ENCODE measurements at places on chromosomes 4 and X.
A peak's percentile ranks its signal among the peaks of the same experiment; 100 is the strongest.

DNA sequence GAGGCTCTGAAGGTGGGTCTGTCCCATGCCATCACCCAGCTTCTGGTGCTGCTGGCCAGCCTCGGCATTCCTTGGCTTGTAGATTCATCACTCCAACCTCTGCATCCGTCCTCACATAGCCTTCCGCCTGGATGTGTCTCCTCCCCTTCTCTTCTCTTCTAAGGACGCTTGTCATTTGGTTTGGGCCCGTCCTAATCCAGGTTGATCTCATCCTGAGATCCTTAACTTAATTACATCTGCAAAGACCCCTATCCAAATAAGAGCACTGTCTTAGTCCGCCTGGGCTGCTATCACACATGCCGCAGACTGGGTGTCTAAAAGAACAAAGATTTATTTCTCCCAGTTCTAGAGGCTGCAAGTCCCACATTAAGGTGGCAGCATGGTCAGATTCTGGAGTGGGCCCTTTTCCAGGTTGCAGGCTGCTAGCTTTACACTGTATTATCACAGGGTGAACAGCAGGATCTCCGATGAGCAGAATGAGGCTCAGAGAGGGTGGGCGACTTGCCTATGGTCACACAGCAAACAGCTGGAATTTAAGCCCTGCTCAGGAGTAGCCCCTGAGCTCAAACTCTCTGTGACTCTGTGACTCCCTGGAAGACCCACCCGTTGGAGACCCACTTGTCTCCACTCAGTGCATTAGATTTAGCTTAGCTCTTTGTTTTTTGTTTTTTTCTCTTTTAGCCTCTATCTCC, 113.1 kb downstream of the STK32B start:
- DNase-seq: no peak

- DNase-seq: no peak
Observed at GRCh38 chrX:16770970-16771482, 15.2 kb upstream of the TXLNG start.

DNA sequence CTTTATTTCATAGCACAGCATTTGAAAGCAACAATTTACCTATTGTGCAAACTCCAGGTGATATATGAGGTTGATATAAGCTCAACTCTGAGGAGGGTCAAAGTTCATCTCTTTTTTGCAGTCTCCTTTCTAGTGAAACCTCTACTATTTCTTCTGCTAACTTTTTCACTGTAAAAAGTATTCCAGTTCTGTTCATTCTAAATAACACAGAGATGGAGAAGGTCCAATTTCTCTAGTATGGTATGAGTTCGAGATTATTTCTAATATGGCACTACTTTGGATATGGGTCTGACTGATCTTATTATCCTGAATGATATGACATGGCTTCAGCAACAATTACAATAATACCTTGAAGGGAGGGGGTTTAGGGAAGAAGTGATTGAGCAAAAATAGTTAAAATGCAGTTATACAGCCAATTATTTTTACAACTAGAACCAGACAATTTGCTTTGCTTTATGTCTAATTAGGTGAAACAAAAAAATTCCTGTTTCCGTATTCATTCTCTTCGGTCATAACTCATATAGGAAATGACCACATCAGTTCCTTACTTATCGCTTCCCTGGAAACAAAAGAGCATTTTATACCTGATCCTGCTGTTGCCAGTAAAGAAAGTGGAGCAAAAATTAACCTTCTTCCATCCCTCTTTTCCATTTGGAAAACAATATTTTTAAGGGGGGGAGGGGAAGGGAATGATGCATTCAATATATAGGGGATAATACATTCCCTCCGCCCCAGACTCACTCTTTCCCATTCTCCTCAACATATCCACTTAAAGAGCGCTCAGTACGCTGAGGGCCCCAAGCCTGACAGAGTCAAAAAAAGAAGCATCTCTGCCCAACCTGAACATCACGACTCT, 1.0 kb downstream of the TBC1D9 start:
- DNase-seq: no peak

GRCh38 chr4:68176904-68177303, 47.2 kb upstream of the TMPRSS11F start:
- no peak for DNase-seq

DNA sequence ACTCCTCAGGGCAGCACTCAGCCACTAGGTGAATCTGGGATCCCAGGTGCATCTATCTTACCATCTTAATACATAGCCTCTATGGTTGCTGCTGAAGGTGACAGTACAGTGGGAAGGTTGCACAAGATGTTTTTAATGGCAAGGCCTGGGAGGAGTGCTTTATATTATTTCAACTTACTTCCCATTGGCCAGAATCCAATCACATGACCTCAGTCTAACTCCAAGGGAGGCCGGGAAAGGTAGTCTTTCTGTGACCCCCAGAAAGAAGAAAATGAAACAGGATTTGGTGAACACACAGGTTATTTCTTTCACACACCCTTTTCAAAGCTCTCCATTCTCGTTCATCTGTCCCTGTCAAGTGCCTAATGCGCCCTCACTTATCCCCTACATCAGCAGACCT, 189.1 kb upstream of the ATP6AP2 start:
- DNase-seq: no peak

DNA sequence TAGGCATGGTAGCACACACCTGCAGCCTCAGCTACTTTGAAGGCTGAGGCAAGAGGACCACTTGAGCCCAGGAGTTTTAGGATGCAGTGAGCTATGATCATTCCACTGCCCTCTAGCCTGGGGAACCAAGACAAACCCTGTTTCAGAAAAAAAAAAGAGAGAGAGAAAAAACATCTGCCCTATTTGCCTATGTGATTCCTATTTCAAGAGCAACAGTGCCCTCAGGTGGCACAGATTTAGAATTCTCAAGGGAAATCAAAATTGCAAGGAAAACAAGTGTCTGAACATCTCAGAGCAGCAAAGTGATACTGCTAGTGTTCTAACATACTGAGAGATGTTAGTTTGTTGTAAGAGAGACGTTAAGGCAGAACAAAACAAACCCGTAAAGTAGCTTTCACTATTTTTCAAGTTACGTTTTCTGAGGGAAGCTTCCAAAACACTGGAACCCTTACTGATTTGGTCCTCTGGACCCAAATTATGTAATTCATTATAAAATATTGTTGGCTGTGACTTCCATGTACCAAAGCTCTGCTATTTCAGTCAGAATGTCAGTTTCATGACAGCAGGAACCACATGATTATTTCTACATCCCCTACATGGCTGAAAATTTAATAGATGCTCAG, 7.9 kb downstream of the BDH2 start:
- peak; percentile 10 for DNase-seq

- no peak for DNase-seq
Observed at GRCh38 chr4:105059337-105059736, 87.3 kb upstream of the TET2 start.

DNA sequence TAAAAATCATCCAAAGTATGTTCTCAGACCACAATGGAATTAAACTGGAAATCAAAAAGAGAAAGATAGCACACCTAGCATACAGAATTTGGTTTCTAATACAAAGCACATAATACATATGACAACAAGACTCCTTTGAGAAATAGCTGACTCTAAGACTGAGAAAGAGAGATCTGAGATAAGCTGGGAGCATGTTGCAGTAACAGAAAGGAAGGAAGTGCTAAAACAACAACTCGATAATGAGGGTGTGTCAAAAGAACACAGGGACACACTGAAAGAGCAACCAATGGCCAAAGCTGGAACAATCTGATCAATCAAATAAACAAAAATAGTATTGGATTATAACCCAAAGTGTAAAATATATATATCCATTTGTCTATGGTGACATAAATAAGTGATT, 586.6 kb downstream of the C4orf33 start:
- DNase-seq: no peak

GRCh38 chr4:178080312-178080711, 638.1 kb upstream of the AGA start:
- no peak for DNase-seq

DNA sequence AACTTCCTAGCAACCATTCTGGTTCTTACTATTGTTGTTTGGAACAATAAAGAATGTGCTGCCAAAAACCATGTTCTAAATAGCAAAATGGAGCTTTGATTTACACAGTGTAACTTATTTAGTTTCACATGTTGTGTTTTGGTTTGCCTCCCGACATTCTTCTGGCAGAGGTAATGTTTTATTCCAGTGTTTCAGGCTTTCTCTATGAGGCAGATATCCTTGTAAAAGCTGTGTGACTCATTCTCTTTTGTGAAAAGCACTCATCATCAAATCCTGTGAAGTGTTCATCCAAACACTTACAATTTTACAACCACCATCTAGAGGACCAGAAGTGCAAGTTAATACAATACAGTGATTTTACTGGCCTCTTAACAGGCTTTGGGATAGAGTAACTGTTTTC, 219.0 kb upstream of the GIMD1 start:
- peak; percentile 64 for DNase-seq

GRCh38 chr4:151743128-151743854, 17.5 kb downstream of the GATB start:
- no peak for DNase-seq

DNA sequence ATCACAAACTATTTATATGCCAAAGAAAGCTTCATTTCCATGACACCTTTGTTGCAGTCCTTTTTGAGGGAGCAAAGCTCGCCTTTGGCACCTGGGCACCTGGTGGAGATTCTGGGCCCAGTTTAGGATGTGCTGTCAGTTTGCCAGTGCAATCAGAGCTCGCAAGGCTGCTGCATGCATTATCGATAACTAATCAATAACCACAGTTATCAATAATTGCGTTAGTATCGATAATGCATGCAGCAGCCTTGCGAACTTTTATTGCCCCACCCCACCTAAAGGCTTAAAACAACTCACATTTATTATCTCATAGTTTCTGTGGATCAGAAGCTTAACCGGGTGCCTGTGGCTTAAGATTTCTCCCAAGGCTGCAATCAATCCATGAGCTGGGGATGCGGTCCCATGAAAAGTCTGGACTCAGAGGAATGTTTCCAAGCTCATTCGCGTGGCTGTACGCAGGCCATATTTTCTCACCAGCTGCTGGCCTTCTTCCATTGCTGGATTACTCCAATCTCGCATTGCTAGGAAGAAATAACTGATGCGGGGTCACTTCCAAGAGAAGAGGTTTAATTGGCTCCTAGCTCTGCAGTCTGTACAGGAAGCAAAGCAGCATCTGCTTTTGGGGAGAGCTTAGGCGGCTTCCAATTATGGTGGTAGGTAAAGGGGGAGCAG, 6.2 kb upstream of the AFAP1 start:
- no peak for DNase-seq

GRCh38 chr4:87029356-87029755, 94.5 kb downstream of the AFF1 start:
- no peak for DNase-seq

DNA sequence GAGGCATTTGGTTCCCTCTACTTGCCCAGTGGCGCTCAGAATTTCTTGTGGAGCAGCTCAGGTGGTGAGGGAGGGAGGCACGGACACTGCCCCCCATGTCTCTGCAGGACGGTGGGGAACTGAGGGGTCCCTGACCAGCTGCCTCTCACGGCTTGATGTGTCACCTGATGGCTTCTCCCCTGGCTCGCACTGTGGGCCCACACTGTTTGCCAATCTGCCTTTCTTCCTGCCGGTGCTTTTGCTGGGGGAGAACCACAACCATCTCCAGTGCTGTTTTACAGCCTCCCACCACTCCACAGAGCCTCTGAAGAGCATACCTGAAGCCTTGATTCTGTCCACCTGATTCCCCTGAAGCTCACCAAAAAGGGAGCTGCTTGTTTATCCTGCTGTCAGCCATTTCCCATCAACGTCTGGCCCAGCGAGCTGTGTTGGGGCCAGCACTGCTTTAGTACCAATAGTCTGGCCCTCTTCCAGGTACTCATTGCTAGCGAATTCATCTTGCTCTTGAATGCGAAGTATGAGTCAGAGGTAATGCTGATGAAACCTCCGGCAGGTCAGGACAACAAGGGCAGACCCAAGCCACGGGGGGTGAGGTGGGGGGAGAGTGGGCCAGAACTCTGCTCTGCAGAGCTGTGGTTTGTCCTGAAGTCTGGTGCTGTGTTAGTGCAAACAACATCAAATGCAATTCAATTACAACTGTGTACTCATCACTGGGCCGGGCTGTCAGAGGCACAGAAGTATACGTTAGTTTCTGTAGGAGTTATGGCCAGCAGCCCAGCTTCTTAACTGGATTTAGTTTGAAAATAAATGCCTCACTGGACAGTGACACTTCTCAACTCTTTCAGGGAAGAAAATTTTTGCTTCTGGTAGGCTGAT, 208.3 kb upstream of the JADE1 start:
- DNase-seq: peak; percentile 66

GRCh38 chr4:85688055-85688740, 213.2 kb downstream of the ARHGAP24 start:
- no peak for DNase-seq

DNA sequence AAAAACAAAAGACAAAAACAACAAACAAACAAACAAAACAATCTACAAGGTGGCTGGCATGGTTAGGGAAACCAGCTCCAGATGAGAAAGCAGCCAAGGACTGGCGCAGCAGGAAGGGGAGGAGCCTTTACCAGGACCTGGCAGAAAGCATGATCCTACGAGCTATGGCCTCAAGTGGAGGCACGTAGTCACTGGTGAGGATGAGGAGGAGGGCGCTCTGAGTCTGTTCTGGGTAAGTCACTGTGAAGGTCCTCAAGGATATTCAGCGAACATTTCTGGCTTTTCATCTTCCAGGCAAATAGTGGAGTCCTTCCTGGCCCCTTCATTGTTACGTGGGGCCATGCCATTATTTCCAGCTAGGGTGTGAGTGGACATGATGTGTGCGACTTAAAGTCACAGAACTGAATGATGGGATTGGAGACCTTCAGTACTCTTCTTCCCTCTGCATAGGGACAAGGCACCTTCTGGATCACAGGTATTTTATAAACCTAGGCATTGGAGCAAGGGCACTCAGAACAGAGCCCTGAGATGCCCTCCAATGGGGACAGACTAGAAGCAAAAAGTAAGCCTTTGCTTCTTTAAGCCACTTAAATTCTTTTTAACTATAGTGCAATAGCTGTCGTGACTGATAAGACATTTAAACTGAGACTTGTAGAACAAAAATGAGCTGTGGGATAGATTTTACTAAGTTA, 771.3 kb downstream of the RAB28 start:
- no peak for DNase-seq

DNA sequence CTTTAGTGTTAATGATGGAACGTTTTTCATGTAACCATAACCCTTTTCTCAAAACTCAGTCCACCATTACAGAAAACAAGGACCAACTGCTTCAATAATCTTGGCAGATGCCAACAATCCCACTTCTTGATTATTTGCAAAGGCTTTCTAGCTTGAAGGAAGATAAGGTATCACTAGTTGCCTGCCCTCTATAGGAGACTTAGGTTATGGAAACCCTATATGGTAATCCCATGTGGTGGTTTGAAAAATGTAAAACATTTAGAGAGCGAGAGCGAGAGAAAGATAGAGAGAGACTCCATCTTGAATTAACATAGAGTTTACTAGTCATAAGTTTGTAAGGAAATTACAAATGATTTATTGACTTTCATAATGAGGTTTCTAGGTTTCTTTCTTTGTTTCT, 1627.5 kb upstream of the TENM3 start:
- DNase-seq: no peak

- no peak for DNase-seq
Observed at GRCh38 chrX:66042307-66043077, 2.6 kb upstream of the VSIG4 start.
